Cardiac septum (tissue), 1 donor: ENCODE measurements at places on chromosomes 12 and 14. TPM values are rescaled to one million over a fixed set of nuclear protein-coding genes. Genes with fewer than 3 reads are reported as not detected.

Gene SPIC
- total RNA-seq: not detected

Gene BCL2L2
- 48.2 TPM for total RNA-seq

Gene RAPGEF3
- 26.3 TPM for total RNA-seq

Gene TEX22
- total RNA-seq: 0.46 TPM

Gene GPHN
- total RNA-seq: 27.7 TPM

Gene OVCH1
- not detected for total RNA-seq

Gene GDF11
- total RNA-seq: 18.0 TPM

Gene SNX6
- total RNA-seq: 59.5 TPM

Gene ADIPOR2
- total RNA-seq: 33.4 TPM

Gene VWF
- 350 TPM for total RNA-seq

DNA sequence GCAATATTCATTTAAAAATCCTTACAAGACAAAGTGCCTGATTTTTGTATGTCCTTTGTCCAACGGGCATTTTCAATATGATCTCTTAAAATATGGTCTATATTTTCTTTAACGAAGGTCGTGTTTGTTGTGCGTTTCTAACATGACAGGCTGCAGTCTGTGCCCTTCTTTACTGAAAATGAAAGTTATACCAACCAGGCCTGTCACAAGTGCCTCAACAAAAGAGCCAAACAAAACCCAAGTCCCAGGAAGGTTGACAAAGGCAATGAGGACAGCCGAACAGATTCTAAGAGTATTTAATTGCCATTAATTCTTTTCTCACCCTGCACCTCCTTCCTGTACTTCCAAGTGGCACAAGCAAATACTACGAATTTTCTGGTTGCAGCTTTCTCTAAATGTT lies 13.9 kb downstream of the PAX9 start:
- DNase-seq: no peak

GRCh38 chr12:6074427-6074826 lies 50.0 kb downstream of the VWF start:
- DNase-seq: no peak

GRCh38 chr14:57753821-57754220 lies 112.1 kb downstream of the SLC35F4 start:
- DNase-seq: no peak

GRCh38 chr12:103758310-103759089 lies 82.5 kb downstream of the NT5DC3 start:
- DNase-seq: no peak

DNA sequence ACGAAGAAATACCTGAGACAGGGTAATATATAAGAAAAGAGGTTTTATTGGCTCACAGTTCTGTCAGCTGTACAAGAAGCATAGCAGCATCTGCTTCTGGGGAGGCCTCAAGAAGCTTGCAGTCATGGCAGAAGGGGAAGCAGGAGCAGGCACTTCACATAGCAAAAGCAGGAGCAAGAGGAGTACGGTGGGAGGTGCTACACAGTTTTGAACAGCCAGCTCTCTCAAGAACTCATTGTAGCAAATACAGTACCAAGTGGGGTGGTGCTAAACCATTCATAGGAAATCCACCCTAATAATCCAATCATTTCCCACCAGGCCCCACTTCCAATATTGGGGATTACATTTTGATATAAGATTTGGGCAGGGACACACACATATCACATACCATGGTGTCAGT lies 8.0 kb downstream of the TMTC3 start:
- DNase-seq: no peak

DNA sequence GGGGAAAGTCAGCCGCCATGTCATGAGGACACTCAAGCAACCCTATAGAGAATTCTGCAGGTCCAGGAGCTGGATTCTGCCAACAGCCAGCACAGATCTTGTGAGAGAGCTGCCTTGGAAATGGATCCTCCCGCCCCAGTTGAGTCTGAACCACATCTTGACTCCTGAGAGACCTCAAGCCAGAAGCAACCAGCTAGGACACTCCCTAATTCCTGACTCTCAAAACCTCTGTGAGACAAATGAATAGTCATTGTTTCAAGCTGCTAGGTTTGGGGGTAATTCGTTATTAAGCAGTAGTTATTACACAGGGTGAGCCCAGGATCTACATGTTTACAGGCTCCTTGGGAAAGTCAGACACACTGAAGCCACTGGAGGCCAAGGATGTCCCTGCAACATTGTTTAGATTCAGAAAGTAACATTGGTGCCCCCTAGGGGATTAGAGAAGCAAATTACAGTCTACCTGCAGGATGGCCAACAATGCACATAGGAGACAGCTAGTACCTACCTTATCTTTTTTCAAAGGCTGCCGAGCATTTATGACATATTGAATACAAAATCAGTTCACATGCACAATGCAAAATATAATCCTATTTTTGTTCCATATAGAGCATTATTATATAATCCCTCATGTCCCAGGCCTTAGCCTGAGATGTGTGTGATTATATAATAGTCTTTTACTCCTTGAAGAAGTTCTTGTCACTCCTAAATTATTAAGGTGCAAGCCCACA lies 57.9 kb upstream of the FICD start:
- no peak for DNase-seq

DNA sequence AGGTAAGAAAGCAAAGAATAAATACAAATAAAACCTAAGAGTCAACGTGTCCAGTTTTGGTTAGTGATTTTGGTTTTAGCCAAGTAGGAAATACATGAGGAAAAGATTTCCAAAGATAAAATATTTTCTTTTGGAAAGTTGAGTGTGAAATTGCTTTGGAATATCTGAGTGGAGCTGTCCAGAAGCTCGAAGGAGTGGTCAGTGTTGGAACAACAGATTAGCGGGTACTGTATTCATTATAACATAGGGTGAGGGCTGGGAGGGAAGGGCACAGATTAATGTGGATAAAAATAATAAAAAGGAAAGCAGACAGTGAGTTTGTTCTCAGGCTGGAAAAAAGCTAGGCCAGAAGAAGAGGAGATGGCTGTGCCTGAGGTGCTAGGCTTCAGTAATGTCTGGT lies 101.5 kb upstream of the SLCO1C1 start:
- no peak for DNase-seq

DNA sequence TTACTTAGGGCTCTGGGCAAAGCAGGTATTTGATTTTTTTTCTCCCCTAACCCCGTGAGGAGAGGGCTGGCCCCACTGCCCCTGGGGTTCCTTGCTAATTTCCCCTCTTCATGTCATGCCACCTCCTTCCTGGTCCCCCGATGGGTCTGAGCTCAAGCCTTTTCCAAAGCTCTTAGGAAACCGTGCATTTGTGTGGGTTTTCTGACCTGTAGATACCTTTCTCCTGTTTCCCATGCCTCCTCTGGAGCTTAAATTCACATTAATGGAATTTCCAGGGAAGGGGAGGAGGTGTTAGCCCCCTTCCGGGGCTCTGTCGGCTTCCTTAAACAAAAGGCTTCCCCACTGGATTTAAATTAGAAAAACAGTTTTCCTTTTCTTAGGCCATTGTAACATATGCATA lies 12.6 kb downstream of the SFSWAP start:
- no peak for DNase-seq

GRCh38 chr12:92034858-92035401 lies 110.7 kb downstream of the BTG1 start:
- DNase-seq: no peak

DNA sequence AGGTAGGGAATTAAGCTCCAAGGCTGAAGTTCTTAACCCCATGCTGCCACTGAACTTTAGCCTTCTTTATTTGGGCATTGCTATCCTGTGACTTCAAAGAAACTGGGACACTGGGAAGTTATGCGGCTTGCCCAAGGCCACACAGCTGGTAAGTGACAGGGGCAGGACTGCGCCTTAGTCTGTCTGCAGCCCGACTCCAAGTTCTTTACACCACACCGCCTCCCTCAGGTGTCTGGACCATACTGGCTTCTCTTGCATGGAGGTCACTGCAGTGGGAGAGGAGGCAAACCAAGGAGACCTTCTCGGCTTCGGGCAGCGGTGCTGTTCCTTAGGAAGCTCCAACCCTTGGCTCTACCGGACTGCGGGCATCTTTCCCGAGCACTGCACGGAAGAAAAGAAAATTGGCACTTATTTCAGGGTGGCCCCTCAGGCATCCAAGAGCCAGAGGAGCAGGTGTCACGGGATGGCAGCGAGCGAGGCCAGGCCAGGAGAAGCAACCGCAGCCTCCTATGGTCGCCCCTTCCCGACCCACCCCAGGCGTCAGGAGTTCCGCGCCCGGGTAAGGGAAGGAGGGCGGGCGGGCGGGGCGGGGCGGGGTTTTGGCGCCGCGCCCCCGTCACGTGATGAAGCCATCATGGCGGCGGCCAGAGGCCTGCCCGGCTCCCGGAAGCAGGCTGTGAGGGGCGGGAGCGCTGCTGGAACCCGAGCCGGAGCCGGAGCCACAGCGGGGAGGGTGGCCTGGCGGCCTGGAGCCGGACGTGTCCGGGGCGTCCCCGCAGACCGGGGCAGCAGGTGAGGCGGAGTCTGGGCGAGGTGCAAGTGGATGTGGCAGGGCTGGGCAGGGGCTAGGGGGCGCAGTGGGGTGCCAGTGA lies 16.4 kb upstream of the ESPL1 start:
- peak; percentile 91 for DNase-seq

GRCh38 chr12:117884161-117884560 lies 84.6 kb downstream of the KSR2 start:
- no peak for DNase-seq

DNA sequence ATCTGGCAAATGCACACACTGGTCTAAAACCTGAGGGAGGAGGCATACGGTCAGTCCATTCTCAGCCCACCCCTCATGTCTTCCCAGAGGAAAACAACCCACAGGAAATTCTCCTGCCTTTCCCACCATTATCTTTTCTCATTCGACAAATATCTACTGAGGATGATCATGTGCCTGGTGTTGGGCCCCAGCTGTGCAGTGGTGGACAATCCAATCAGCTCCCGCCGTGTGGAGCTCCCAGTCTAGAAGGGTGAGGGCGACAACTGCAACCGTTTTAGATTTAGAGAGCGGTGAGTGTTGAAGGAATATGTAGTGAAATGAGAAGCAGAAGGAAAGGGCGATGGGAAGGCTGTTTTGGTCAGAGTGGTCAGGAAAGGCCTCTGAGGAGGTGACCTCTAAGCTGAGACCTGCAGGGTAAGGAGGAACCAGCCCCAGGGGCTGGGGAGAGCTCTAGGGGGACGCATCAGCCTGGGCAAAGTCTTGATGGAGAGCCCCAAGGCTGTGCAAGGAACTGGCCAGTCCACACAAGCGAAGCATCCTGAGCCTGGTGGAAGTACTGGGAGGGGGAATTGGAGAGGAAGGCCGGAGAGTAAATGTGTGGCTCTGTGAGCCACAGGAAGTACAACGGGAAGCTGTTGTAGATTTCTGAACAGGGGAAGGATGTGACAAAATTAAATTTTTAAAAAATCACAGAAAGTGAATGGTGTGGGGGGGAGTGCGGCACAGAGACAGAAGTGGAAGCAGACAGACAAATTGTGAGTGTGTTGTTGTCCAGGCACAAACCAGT lies 192.8 kb downstream of the NTF3 start:
- DNase-seq: no peak

DNA sequence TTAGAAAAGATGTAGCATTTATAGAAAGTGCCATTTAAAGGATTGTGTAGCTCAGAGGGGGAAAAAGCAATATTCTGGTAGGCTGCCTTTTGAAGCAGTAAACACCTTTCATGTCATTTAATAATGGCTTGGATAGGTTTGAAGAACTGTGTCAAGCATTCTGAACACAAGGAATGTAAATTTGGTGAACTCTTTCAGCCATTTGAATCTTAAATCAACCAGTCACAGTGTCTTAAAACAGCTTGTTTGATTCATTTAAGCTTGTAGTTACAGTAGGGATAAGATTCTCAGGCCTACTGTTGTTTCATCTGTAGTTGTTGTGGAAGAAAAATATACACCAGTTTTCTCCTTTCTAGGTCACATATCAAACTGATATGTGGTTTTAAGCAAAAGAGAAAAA lies 299.4 kb upstream of the NOVA1 start:
- no peak for DNase-seq

GRCh38 chr12:66077542-66077941 lies 53.0 kb downstream of the LLPH start:
- no peak for DNase-seq

GRCh38 chr14:58861586-58861985 lies 223.8 kb downstream of the DACT1 start:
- no peak for DNase-seq

DNA sequence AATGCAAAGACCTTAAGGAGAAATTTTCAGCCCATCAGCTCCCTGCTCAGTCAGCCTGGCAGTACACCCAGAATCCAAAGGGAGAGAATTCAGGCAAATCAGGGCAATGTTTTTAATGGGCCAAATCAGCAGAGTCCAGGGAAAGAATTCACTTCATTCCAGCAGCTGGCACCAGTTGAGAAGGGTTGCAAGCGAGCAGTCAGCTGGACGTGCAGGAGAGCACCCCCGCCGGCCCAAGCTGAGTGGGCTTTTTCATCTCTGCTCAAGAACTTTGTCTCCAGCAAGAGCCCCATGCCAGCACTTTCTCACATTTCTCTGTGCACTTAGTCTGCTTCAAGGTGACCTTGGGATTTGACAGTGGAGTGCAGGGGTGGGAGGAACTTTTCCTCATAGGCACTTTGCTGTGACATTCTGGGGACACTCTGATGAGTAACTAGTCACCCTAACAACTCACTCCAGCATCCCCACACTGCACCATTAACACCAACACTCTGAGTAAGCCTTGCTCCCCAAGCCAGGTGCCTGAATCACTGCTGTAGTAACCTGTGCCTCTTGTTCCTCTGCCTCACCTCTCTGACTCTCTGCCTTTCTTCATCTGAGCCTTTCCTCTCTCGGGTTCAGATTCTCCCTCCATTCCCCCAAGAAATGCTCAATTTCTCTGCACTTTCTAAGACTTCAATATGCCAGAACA lies 2.2 kb downstream of the ENDOU start:
- DNase-seq: no peak

- DNase-seq: no peak
Measured at GRCh38 chr12:78406213-78406612, 458.4 kb upstream of the SYT1 start.

GRCh38 chr14:101634850-101635748 lies 73.8 kb downstream of the DIO3 start:
- DNase-seq: no peak

- DNase-seq: no peak
Measured at GRCh38 chr12:127680516-127680915, 586.5 kb upstream of the TMEM132C start.
